ENCODE measurements at places on chromosomes 4 and X.

DNA sequence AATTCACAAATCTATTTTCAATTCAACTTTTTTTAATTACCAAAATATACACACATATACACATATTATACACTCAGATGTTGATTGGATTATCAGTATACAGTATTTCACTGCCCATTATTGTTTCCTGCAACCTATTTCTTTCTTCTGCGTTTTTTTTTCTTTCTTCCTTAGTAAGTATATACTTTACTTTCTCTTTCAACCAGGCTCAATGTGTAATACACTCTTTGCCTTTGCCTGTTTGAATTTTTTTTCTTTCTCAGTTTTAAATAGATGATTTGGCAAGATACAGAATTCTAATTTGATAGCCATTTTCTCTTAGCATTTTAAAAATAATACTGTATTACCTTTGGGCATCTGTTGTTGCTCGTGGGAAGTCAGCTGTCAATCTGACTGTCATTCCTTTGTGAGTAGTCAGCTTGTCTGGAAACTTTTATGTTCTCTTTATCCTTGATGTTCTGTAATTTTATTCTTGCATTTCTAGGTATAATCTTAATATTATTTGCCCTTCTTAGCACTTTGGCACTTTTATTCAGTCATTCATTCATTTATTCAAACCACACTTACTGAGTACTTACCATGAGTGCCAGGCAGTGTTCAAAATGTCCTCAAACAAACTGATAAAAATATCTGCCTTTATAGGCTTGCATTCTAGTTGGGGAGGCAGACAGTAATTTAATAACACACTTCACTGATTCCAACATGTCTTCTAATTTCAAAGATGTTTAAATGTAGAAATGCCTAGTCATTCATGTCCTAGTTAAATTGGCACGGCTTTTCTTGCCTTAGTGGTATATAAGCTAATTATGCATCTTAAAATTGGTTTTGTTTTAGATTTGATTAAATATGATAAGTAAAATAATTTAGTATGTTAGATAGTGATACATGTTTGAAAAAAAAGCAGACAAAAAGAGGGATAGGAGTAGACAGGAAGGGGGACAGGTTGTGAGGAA lies 3.7 kb downstream of the USP38 start:
- no peaks in the 10 kb centered on the region for H3K27me3 ChIP-seq
- peaks cover 35% of the 10 kb centered on the region for H3K4me1 ChIP-seq
- peaks cover 28% of the 10 kb centered on the region for H3K36me3 ChIP-seq
- DNase-seq = no peak
- peak overlapping the region; percentile 88 for H3K4me3 ChIP-seq

DNA sequence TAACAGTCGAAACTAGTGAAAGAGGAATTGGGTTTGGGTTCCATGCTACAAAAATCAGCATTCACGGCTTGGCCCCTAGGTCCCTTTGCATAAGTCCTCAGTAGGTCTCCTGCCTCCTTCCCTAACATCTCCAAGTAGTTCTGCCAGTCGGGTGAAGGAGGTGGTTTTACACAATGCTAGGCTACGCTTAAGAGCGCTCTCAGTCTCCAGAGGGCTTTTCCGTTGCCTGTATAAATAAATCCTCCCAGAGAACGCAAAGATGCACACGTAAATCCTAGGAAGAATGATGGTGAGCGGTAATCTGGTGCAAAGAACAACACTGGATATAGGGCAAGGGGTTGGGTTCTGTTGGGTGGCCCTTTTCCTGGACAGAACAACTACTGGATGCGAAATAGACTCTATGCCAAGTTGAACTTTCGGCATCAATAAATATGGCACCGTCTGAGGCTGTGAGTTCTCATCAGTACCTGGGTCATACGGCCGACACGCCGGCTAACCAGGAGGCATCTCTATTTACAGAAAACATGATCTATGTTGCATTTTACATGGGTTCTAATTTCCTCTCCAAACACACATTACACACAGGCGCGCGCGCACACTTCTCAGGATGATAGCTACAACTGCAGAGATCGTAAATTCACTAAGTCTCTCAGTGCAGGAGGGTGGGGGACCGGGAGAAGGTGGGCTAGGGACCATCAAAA lies 1.3 kb downstream of the CAMK2D start:
- peaks cover 23% of the 10 kb centered on the region for H3K4me1 ChIP-seq
- peaks cover 7% of the 10 kb centered on the region for H3K36me3 ChIP-seq
- peak overlapping the region; percentile 99 for H3K4me3 ChIP-seq
- peak; percentile 52 for DNase-seq
- peak overlapping the region; percentile 98 for H3K27ac ChIP-seq

GRCh38 chrX:154495472-154495922 lies 5.1 kb upstream of the SLC10A3 start:
- H3K36me3 ChIP-seq = no peaks in the 10 kb centered on the region
- peaks cover 5% of the 10 kb centered on the region for H3K4me1 ChIP-seq
- no peak for DNase-seq

- peaks cover 15% of the 10 kb centered on the region for H3K27me3 ChIP-seq
- no peaks in the 10 kb centered on the region for H3K4me1 ChIP-seq
- no peak overlapping the region for H3K4me3 ChIP-seq
- DNase-seq = no peak
These were observed 408.4 kb upstream of the EMCN start for GRCh38 chr4:100926039-100926717.

DNA sequence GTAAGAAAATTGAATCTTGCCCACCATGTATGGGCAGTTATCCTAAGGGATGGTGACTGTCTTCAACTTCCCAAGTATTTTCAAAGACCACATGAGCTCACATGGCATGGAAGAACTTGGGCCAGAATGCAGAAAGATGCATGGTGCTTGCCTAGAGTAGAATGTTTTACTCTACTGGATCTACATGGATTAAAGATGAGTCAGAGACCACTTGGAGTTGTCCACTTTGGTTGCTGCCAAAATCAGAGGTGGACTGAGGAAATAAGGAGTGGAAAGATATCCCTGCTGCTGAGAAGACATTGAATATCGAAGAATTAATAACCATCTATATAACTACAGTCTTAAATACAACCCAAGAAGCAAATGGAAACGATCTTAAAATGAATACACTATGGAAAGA lies 498.1 kb downstream of the NLGN4X start:
- no peak overlapping the region for H3K4me3 ChIP-seq
- H3K27me3 ChIP-seq = no peaks in the 10 kb centered on the region
- H3K4me1 ChIP-seq = no peaks in the 10 kb centered on the region
- H3K36me3 ChIP-seq = no peaks in the 10 kb centered on the region

- H3K27ac ChIP-seq = no peak overlapping the region
- no peaks in the 10 kb centered on the region for H3K4me1 ChIP-seq
- no peaks in the 10 kb centered on the region for H3K36me3 ChIP-seq
- DNase-seq = no peak
- H3K27me3 ChIP-seq = no peaks in the 10 kb centered on the region
- H3K4me3 ChIP-seq = no peak overlapping the region
These were observed 1609.1 kb downstream of the C4orf33 start for GRCh38 chr4:130705023-130705422.

- peaks cover 4% of the 10 kb centered on the region for H3K36me3 ChIP-seq
- H3K4me1 ChIP-seq = peaks cover 15% of the 10 kb centered on the region
- H3K27ac ChIP-seq = no peak overlapping the region
- H3K27me3 ChIP-seq = peaks cover 2% of the 10 kb centered on the region
These were observed 88.1 kb downstream of the MGST2 start for GRCh38 chr4:139753686-139754085.

DNA sequence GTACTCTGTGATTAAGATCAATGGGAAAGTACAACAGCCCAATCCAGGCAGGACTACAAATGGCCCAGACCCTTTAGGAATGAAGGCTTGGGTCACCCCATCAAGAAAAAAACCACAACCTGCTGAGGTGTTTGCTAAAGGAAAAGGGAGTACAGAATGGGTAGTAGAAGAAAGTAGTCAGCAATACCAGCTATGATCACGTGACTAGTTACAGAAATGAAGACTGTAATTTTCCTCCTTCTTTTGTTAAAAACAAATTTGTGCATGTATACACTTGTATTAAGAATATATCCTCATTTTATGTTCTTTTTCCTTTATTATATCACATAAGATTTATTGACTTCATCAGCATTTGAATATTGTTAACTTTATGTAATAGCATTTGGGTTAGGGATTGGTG lies 160.1 kb upstream of the TBX22 start:
- no peak overlapping the region for H3K27ac ChIP-seq
- no peak for DNase-seq
- no peak overlapping the region for H3K4me3 ChIP-seq
- no peaks in the 10 kb centered on the region for H3K36me3 ChIP-seq

DNA sequence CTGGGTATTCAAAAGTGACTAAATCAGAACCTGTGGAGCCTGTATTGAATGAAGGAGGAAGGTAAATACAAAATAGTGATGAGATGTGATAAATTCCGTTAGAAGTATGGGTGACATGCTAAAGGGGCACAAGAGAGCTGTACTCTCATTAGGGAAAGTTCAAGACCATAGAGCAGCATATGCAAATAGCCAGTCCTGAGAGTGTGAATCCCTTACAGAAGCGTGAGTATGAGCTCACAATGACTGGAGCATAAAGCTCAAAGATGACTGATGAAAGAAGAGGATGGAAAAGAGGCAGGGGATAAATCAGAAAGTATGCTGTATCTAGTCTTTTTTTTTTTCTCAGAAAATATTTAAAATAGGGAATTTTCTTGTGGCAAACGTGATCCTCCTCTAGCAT lies 12.1 kb upstream of the NPFFR2 start:
- H3K4me1 ChIP-seq = no peaks in the 10 kb centered on the region
- H3K4me3 ChIP-seq = no peak overlapping the region
- no peaks in the 10 kb centered on the region for H3K36me3 ChIP-seq
- no peak overlapping the region for H3K27ac ChIP-seq

DNA sequence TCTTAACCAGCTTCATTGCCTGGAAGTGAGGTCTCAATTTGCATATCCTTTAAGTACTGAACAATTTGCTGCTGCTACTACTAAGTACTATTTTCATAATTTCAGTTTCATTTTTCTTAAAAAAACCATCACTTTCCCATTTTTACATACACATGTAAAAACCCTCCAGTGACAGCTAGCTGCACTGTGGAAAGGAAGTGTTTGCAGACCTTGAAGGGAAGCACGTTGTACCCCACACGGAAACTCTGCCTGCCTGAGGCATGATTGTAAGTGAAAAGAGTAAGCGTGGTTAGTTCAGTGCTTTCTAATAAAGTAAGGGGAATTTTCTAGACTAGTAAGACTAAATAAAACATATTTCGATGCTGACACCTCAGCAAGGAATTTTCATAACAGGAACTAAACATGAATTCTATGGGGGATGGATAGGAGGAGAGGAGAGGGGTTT lies 103.6 kb downstream of the RAPGEF2 start:
- H3K36me3 ChIP-seq = peaks cover 16% of the 10 kb centered on the region
- H3K4me3 ChIP-seq = peak overlapping the region; percentile 52
- no peak for DNase-seq
- peak overlapping the region; percentile 73 for H3K27ac ChIP-seq
- no peaks in the 10 kb centered on the region for H3K27me3 ChIP-seq

DNA sequence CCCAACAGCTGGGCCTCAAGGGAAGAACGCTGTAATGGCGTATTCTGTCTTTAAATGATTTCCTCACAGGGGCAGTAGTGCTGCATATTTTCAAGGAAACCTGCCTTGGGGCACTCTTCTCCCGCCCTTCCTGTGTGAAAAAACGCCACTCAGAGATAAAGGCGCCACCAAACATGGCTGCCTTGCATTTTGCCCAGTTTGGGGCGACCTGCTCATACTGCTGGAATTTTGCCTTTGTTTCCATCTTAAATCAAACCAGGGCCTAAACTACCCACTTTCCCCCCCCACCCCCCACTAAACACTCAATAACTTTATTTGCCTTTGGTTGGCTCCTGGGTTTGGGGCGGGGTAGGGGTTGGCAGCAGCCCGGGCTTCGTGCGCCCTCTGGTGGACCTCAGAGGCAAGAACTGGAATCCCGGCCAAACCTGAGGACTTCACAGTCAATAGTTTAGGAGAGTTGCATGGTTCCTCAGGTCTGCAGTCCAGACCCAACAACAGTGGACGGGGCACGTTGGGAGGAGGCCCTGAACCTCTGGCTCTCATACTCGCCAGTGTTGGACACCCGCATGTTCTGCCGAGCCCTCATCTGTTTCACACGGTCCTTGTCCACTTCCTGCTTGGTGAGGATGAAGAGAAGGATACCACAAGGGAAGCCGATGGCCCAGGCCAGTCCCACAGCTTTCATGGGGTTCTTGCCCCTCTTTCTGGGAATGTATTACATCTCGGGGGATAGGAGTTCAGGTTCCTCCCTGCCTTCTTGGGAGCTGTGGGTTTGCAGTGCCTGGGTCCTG lies 220.1 kb upstream of the STK26 start:
- no peak overlapping the region for H3K27ac ChIP-seq
- H3K4me1 ChIP-seq = no peaks in the 10 kb centered on the region
- no peak overlapping the region for H3K4me3 ChIP-seq
- H3K36me3 ChIP-seq = no peaks in the 10 kb centered on the region
- DNase-seq = no peak
- H3K27me3 ChIP-seq = no peaks in the 10 kb centered on the region

DNA sequence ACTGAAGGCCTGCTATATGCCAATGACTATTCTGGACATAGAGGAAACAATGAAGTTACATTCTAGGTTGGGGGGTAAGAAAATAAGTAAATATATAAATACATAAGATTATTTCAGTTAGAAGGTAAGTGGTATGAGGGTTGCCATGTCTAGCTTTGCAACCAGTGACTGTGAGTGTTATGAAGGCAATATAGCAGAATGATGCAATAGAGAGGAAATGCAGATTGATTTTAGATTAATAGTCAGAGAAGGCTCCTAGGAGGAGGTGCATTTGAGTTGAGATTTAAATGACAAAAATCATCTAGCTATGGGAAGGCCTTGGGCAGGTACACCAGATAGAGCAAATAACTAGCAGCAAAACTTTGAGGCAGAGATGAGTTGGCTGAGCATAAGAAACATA lies 243.2 kb downstream of the FBXO8 start:
- H3K27me3 ChIP-seq = no peaks in the 10 kb centered on the region
- no peak overlapping the region for H3K27ac ChIP-seq
- no peak overlapping the region for H3K4me3 ChIP-seq
- H3K36me3 ChIP-seq = no peaks in the 10 kb centered on the region
- H3K4me1 ChIP-seq = no peaks in the 10 kb centered on the region

DNA sequence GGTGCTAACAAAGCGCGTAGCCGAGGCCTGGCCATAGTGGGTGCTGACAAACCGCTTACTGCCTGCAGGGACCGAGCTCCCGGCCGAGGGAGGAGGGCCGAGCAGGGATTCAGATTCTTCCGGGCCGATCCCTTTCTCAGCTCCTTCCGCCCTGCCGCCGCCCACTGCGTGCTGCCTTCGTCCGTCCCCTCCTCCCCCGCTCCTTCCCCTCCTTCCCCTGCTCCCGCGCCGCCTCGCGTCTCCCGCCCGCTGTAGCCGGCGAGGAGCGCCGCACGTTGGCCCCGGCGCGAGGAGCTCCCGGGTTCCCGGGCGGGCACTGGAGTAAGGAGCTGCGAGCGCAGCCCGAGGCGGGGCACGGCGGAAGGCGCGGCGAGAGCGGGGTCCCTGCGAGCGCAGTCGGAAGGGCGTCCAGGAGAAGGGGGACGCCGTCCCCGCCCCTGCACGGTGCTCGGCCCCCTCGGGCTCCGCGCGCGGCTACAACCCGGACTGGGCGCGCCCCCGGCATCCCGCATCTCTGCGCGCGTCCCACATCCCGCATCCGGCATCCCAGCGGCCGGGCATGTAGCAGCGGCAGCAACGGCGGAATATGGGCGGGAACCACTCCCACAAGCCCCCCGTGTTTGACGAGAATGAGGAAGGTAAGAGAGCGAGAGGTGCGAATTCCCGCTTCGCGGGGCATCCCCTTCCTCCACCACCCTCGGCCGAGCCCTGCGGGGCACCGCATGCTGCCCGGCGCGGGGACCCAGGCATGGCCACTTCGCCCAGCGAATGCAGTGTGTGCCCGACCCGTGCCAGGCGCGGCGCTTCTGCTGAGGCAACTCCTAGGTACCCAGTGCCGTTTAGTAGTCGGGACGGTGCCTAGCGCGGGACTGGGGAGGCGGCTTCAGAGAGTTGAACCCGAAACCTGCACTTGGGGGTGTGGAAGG lies at the start of gene STK32B:
TSS of gene STK32B (plus strand) at position 203 of the 926 bp plus-strand sequence.
- H3K36me3 ChIP-seq = no peaks in the 10 kb centered on the region
- peak within 1 kb of the TSS; percentile 79 for H3K4me3 ChIP-seq
- peaks cover 6% of the 10 kb centered on the region for H3K4me1 ChIP-seq
- DNase-seq = peak; percentile 58

Measured in activated naive CD8-positive, alpha-beta T cell treated with anti-CD3 and anti-CD28 coated beads, Interleukin-2, amount 10 ng/mL, durations not matched to agents 7 days and 5 days (primary cell).